ENCODE measurements at places on chromosomes 7 and 10. TPM values are rescaled to one million over a fixed set of nuclear protein-coding genes. Genes with fewer than 3 reads are reported as not detected.
A peak's percentile ranks its signal among the peaks of the same experiment; 100 is the strongest.

GRCh38 chr7:26858241-26858715 lies 6.1 kb downstream of the SKAP2 start:
- no peak for DNase-seq

DNA sequence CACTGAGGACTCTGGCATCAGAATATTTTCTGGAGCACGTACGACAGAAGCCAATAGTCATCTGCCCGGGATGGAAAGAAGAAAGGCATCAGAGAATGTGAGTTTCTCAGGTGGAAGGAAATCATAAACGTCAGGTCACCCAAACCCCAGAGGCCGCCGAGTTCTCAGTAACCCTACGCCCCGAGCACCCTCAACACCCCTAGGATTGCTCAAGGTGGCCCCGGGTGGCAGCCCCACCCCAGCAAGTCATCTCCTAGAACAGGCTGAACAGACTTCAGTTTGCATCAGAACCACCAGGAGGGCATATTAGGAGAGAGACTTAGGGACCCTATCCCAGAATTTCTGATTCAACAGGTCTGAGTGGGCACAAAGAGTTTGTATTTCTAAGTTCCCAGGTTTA lies 117.6 kb downstream of the TNS3 start:
- DNase-seq = no peak

- DNase-seq = no peak
These were observed at the start of gene ZNF853 for GRCh38 chr7:6614953-6615722. TSS of gene ZNF853 (plus strand) at chr7:6615610. CDS start at chr7:6616175, 565 bp downstream.

The ANXA8L1 gene
- not detected for total RNA-seq

DNA sequence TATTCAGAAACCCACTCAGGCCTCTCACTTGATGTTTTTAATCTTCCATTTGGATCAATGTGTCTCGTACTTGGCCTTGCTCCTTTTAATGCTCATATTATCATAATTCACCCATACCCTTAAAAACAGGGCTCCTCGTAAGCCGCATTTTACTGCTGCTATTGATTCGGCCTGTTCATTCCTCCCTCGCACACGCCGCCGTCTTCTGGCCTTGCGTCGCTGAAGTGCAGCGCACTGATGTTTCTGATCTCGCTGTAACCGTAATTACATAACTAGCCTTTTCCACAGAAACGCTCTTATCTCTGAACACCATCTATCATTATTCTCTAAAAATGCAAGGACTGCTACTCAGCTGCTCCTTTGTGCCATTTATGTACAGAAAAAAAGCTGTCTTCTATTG lies 544.5 kb upstream of the FOXK1 start:
- DNase-seq = no peak

- no peak for DNase-seq
These were observed 522.4 kb downstream of the GATA3 start for GRCh38 chr10:8576911-8577310.

- DNase-seq = peak; percentile 72
These were observed 996 bp downstream of the ADAM12 start for GRCh38 chr10:126387041-126387921.

GRCh38 chr7:23938937-23939552 lies 229.0 kb downstream of the STK31 start:
- no peak for DNase-seq

The ZNF248 gene
- 13.9 TPM for total RNA-seq

- no peak for DNase-seq
These were observed 49.2 kb upstream of the ANKRD1 start for GRCh38 chr10:90969947-90970673.

GRCh38 chr10:59560990-59561389 lies 148.7 kb downstream of the SLC16A9 start:
- DNase-seq = no peak

DNA sequence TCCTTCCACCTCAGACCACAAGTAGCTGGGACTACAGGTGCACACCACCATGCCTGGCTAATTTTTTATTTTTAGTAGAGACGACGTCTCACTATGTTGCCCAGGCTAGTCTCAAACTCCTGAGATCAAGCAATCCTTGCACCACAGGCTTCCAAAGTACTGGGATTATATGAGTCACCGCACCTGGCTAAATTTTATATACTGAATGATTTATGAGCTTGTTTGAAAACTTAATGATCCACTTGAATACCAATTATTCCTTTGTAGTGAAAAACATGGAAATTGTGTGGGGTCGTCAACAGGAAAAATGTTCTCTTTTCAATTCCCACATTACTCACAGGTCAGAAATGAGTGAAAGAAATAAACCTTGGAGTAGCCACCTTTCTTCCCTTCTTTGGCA lies 31.3 kb downstream of the RAPGEF5 start:
- DNase-seq = no peak

DNA sequence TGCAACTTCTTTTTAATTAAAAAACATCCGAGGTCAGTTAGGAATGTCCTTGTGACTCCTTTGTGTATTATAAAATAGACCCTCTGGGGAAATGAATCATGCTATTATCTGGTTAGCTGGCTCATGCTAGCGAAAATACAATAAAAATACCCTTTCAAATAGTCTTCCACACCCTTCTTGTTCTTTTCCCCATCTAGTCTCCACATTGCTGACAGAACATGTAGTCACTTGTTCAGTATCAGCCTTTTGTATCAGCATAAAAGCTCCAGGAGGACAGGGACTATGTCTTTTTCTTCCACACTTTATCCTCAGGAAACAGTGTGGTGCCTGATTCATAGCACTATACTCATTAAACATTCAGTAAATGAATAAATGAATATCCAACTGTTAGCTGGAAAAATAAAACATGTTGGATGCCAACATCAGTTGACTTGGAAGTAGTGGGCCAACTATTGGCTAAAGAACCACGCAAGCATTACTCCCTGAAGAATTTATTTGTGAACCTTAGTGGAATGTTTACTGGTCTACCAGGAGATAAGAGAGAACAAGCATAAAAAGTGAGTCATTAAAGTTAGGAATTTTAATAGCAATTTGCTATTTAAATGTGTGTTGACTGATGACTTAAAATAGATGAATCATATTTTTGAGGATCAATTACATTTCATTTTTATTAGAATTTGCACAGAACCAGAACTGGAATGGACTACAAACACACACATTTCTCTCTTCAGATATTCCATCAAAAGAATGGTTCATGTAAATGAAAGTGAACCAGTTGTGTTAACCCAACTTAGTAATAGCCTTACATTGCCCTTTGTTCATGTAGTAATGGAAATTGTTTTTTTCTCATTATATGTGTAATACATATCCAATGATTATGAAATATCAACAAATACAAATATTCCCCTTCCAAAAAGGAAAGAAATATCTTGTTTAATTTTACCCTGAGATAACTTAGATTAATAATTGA lies 129.6 kb downstream of the DKK1 start:
- no peak for DNase-seq

- no peak for DNase-seq
These were observed 12.0 kb upstream of the ZNF33B start for GRCh38 chr10:42650374-42650773.

The NPSR1 gene
- not detected for total RNA-seq

The ITIH5 gene
- total RNA-seq = 19.4 TPM

The ASB15 gene
- total RNA-seq = not detected

The CDNF gene
- not detected for total RNA-seq

GRCh38 chr10:17655567-17656146 lies 11.7 kb downstream of the STAM start:
- no peak for DNase-seq

- no peak for DNase-seq
These were observed 74.9 kb upstream of the PPIF start for GRCh38 chr10:79272353-79272752.

- peak; percentile 64 for DNase-seq
These were observed 4.4 kb downstream of the RASSF4 start for GRCh38 chr10:44963772-44964633.

DNA sequence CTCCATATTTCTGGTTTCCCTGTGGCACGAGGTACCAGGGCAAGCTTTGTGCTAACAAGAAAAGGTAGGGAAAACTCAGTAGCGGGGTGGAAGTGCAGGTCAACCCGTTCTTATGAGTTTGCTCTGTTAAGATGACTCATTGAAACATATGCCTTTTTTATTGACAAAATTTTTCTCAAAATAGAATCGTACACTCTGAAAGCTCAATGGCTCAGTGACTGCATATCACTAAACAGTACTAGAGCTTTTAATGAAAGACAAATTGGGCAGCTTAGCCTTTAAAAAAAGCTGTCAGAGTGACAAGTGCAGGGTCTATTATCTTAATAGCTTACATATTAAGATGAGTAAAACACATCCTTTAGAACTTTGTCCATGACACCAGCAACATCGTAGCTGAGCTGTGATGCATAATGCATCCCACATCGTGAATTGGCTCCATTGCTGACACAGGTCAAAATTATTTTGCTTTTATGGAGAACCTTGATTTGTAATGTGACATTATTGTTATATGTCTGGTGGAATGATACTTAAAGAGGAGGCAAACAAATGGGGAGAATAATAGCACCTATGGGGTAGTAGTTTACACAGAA lies 264.4 kb downstream of the ETV1 start:
- DNase-seq = no peak

The PDSS1 gene
- total RNA-seq = not detected

- DNase-seq = no peak
These were observed 110.4 kb downstream of the NRCAM start for GRCh38 chr7:108345710-108346336.

- no peak for DNase-seq
These were observed 38.9 kb upstream of the XPNPEP1 start for GRCh38 chr10:109962247-109962646.

- no peak for DNase-seq
These were observed 125.6 kb upstream of the PRPS1L1 start for GRCh38 chr7:18153183-18153748.

GRCh38 chr7:22447008-22447407 lies 53.0 kb downstream of the STEAP1B start:
- no peak for DNase-seq

DNA sequence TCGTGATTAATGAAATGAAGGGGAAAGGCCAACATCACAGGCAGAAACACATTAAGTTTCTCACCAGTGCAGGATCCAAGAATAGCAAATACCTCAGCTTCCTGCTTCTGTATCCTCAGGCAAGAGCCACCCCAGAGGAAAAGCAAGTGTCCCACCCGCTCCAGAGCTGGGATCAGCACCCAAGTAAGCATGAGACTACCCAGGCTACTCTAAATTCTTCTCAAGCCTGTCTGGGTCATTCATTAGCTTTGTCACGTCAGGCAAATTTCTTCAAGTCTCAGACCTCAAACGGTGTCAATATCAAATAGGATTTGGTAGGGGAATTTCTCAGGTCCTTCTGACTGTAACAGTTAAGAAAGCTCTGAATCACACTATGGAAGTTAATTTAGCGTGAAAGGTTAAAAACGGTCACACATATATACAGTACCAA lies 59.0 kb downstream of the GNA12 start:
- DNase-seq = no peak

- DNase-seq = no peak
These were observed 125.9 kb downstream of the HIPK2 start for GRCh38 chr7:139651914-139652313.

GRCh38 chr7:19663816-19664462 lies 44.9 kb downstream of the POLR1F start:
- no peak for DNase-seq

The ACHE gene
- total RNA-seq = 7.8 TPM

GRCh38 chr7:73533742-73534141 lies 11.6 kb upstream of the BAZ1B start:
- DNase-seq = no peak

DNA sequence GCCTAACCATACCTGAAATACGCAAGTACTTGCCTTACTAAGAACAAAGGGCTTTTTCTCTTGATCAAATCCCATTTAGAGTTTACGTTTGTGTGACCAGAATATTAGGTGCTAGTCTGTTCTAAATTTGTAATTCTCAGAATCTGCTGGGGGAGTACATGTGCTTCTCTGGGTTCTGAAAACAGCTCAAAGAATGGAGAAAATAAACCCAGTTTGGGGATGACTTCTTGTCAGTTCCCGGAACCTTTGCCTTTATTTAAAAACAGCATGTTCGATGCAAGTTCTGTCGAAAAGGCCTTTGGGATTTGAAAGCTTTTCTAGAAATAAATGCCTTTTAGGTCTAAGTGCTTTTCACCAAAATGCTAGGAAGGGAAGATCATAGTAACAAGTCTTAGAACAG lies 147.0 kb downstream of the ARID5B start:
- no peak for DNase-seq

DNA sequence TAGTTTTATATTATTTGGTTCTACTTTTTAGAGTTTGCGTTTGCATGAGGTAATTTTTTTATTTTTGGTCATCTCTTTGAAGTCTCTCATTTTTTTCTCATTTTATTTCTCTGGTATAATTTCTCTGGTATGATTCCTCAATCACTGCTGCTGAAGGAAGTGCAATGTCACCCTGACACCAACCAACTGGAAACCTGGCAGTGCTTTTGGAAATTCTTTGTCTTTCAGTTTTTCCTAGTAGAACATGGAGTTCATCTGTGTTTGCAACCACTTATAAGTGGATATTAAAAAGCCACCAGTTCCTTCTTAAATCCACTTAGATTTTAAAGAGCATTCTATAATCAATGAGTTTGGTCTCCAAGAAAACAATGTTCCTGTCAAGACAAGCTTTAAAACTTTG lies 291.8 kb downstream of the PRKG1 start:
- DNase-seq = no peak

GRCh38 chr10:57891201-57892006 lies 376.3 kb downstream of the IPMK start:
- no peak for DNase-seq

DNA sequence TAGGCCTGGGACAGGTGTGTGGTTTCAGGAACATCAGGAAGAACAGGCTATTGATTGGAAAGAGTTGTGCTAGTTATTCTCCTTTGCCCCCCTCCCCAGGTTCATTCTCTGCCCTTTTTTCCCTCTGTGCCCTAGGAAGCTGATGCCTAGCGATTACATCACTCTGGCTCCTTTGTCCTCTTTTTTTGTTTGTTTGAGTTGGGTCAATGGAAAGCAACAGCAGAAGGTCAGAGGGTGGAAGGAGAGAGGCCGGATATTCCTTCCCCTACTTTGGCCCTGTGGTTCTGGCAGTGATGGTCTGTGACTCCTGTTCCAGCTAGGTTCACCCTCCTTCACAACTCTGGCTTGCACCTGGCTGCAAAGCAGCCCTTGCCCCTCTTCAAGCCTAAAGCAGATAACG lies 18.9 kb downstream of the LOXL4 start:
- DNase-seq = no peak

DNA sequence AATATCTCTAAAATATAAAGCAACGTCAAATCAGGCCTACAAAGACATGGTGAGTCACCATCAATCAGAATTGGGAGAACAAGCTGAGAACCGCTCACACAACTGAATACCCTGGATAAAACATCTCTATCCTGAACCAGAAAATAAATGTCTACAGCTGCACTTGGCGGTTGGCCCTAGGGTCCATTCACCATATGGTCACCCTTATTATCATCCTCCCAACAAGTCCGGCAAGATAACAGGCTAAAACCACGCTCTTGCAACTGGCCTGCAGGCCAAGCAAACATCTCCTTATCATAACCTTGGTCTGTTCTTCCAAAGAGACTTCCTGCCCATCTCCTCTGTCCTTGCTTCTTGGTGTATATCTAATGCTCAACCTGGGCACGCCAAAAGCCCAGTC lies 310.7 kb downstream of the CALN1 start:
- DNase-seq = no peak

Data from ascending aorta (tissue), 2 donors.